ENCODE measurements at places on chromosomes 1 and 21.

DNA sequence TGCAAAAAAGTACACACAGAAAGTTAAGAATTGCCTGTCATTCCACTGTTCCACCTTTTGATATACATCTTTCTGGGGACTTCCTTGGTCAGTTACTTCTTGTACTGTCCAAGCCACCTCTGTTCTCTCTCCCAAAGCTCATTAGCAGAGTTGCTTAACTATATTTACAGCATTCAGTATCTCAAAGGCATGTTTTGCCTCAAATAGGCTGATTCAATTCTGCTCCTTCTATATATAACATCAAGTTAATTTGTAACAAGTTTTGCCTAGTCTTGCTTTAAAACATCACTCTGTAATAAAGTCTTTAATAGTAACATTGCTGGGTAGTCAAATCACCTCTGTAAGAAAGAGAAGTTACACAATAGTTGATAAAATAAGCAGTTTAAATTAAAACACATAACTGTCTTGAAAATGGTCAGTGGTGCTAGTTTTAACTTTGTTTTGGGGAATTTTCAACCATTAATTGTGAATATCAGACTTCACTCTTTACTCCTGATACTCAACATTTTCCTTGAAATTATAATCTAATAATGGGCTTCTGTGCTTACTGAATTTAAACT, 35.7 kb downstream of the EDARADD start:
- DNase-seq = no peak

DNA sequence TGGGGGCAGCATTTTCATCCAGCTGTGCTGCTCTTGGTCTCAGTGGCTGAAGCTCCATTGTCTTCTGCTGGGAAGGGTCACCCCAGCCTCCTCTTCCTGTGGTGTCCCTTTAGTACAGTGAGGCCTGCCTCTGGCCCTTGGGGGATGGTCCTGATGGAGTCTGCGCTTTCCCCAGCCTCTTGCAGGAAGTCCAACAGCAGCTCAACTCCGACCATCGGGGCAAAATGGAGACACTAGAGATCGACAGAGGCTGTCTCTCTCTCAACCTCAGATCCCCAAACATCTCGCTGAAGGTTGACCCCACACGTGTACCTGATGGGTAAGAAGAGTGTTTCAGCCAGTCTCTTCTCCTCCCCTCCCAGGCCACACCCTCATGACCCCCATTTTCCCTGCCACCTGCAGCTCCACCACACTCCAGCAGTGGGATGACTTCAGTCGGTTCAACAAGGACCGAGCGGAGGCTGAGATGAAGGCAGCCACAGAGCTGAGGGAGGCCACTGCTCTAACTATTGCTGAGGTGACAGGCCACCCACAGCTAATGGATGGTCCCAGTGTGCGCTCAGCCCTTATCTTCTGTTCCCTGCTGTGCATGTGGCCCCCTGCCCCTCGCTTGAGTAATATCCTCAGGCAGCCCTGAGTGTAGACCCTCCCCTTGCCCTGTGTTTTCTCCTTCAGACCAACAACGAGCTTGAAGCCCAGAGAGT, 2.0 kb upstream of the ADPRS start:
- DNase-seq = no peak

GRCh38 chr1:156076609-156077429, 5.4 kb downstream of the MEX3A start:
- DNase-seq = no peak

DNA sequence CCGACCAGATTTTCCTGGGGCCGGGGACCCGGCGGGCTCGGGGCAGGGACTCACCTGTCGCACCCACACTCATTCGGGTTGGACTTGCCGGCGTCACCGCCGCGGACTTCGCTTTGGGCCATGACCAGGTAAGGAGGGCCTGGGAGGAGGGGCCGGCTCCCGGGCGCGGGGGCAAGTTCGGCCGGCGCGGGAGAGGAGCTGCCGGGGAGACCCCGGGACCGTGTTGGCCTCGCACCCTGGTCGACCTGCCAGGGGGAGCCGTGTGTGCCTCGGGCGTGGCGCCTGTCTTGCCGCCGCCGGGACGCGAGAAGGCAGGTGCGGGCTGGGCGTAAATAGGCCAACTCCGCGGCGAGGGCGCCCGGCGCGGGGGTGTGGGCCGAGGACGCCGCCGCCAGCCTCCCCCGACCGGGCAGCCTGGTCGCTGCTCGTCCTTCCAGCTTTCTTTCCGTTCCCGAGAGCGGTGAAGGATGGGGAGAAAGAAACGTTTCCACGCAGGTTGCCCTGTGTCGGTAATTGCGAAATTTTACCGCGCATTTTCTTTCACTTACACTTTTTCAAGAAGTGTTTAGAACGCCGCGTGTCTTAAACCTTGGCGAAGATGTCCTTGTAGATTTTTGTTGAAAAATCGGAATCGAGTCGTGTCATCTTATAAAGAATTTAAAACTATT, 558 bp downstream of the USP1 start:
- DNase-seq = peak; percentile 12

- DNase-seq = no peak
Measured at GRCh38 chr1:39690794-39691382, 345 bp downstream of the HPCAL4 start.

DNA sequence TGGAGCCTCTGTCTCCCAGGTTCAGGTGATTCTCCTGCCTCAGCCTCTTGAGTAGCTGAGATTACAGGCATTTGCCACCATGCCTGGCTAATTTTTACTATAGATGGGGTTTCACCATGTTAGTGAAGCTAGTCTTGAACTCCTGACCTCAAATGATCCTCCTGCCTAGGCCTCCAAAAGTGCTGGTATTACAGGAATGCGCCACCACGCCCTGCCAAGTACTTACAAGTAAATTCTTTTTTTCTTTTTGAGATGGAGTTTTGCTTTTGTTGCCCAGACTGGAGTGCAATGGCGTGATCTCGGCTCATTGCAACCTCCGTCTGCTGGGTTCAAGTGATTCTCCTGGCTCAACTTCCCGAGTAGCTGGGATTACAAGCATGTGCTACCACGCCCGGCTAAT, 42.5 kb downstream of the RPRD2 start:
- no peak for DNase-seq

DNA sequence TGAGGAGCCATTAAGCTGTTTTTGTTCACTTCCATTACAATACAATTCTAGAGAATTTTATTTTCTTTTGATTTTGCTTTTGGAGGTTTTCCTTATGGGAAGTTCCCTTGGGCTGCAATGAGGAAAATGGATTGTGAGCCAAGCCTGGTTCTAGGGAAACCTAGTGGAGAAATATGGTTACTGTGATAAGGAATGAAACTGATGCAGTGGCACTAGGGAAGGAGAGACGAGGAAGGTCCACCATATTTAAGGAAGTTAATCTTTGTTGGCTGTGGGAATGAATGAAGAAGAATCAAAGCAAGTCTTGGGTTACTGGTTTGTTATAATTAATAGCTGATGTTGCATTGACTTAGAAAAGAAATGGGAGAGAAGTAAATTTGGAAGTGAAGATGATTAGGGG, 28.4 kb downstream of the CHML start:
- no peak for DNase-seq

DNA sequence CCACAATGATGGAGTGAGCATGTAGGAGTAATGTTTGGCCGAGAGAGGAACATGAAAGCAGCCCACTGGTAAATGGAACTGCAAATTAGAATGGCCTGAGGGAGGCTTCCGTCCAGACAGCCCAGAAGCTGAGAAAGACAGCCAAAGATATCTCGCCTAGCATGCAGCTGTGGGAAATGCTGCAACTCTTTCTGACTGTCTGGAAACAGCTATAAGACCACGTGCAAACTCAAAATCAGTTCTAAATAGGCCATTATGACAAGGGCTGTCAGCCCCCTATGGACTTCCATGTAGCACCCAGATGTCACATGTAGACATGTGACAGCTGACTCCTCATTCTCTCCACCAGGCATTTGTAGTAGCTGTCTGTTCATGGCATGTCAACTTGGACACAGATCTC, 62.9 kb upstream of the ATP1A1 start:
- DNase-seq = no peak

DNA sequence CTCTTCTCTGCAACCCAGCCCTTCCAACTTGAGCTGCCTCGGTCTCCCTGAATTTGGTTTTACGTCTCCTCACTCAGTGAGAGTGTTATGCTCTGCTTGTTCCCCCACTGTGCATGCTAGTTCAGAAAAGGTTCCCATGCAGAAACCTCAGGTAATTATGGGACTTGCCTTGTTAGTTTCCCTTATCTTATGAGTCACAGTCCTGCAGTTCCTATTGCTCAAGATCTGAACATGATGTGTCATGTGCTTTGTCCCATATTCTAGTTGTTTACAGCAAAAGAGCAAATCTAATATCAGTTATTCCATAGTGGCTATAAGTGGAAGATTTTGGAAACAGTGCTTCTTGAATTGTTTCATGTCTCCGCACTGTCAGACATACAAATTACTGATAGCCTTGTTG, 74.4 kb downstream of the DUSP10 start:
- DNase-seq = no peak

DNA sequence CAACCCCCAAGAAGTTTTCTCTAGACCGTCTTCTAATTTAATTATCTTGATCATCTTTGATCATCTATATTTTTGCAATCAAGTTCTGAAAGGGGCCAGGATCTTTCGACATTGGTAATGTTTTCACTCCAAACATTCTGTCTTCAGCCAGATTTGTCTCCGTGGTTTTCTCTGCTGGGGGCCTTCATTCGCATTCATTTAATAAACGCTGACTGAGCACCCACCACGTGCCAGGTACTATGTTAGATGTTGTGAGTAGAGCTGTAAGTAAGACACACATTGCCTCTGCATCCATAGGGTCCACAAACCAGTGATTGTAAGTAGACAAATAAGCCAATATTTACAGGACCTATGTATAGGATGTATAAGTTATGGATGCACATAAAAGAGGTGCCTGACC, 134.5 kb upstream of the MROH9 start:
- DNase-seq = no peak

- DNase-seq = no peak
Measured at GRCh38 chr1:204092632-204093420, 19.9 kb downstream of the SOX13 start.

- DNase-seq = no peak
Measured at GRCh38 chr1:84720221-84720780, 30.0 kb upstream of the SSX2IP start.

DNA sequence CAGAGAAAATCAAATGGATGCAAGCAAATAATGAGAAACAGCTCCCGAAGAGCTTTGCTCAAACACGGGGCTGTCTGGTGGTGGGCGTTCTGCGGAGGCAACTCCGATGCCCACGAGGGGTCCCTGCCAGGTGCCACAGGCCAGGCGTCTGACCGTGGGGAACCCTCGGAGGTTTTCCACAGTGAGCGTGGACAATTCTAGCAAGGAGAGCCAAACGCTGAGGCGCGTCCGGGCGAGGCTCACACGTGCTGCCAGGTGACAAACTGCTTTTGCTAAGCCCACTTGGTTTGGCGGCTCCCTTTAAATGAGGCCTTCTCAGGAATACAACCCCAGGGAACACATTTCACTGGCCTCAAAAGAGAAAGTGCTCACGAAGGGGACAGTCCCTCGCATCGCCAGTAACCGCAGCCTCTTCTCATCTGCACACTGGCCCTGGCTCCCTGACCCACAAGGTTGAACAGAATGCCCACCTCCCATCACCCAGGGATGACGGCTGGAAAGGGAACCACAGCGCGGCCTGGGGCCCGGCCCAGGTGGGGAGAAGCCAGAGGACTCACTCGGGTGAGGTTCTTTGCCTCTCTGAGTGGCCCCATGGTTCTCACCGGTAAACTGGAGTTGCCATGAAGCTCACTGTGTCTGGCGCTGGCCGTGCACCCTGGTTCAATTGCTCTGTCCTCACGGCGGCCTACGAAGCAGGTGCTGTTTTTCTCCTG, 97.4 kb downstream of the PRDM16 start:
- no peak for DNase-seq

DNA sequence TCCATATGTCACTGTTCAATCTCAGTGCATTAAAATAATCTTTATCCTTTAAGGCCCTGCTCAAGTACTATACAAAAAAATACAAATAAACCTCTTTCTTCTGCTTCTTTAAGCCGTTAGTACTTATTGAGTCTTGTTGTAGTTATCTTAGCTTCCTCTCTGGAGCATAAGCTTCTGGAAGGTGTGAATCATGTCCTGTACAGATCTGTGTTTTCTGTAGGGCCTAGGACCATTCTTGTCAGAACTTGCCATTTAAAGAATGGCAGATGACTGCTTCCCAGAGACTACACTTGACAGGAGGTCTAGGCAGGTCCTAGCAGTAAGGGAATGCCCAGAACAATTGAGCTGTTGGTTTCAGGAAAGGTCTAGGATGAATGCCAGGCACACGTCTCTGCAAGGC, 12.9 kb downstream of the NEK7 start:
- no peak for DNase-seq

GRCh38 chr1:21783679-21784603, 992 bp upstream of the USP48 start:
- no peak for DNase-seq

DNA sequence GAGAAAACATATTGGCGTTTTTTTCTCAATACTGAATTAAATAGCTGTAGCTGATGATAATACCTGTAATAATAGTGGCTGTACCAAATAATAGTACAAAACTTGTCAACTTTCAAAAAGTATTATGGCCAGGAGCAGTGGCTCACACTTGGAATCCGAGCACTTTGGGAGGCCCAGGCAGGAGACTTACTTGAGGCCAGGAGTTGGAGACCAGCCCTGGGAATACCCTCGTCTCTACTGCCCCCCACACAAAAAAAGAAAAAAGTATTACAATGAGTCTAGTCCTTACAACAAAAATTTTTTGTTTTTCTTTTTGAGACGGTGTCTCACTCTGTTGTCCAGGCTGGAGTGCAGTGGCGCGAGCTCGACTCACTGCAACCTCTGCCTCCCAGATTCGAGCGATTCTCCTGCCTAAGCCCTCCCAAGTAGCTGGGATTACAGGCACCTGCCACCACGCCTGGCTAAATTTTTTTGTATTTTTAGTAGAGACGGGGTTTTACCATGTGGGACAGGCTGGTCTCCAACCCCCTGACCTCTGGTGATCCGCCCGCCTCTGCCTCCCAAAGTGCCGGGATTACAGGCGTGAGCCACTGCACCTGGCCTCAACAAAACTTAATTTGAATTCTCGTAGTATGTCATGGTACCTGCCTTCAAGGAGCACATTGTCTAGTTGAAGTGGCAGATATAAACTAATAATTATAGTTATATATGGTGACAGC, 1.4 kb downstream of the RBBP4 start:
- no peak for DNase-seq

GRCh38 chr1:84353695-84354094, 44.6 kb upstream of the DNASE2B start:
- DNase-seq = no peak

DNA sequence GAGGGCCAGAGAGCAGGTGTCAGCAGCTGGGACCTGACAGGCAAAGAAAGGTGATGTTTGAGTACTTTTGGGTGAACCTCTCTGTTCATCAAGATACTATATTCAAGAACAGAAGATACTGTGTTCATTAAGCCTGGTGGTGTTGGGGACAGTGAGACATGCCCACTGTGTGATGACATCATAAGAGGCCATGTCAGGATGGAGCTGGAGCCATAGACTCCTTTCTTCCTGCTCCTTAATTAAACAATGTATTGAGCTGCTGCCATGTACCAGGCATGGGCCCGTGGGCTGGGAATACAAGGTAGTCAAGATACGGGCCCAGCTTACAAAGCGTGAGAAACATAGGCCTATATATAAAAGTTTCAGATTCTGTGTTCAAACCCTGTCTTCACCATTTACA, 435.4 kb downstream of the RPS6KC1 start:
- DNase-seq = no peak

GRCh38 chr1:48681476-48682305, 95.0 kb downstream of the BEND5 start:
- no peak for DNase-seq
